ENCODE measurements at places on chromosomes 13 and 19.

- no peak for DNase-seq
These were observed 382.8 kb downstream of the TSHZ3 start for GRCh38 chr19:30966486-30966885.

DNA sequence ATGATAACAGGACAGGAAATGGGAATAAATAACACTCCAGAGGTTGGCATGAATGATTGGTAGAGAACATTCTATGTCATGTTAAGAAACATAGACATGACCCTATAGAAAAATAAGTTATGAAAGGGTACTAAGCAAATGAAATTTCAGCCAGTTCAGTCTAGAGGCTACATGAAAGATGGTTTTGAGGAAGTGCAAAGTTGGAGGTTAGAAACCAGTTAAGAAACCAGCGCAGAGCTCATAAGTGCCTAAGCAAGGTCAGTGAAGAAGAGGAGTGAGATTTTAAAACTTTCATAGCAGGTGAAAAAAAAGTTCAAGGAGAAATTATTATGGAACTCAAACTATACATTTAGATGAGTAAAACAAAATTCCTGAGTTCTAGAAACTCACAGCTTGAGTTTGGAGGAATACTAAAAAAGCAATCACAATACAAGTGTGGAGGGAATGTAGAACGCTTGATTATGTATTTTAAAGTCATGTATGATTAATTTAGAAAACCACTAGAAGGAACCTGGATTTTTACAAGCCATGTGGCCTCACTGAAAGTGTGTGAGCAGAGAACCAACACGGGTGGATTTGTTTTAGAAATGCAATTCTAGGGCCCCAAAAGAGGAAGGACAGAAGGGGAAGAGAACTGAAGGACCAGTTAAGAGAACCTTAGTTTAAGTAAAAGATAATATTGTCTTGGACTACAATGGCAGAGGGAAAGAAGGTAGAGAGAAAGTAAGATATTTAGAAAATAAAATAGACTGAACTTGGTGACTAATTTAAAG is 162.4 kb downstream of the PCDH20 start:
- DNase-seq: no peak

GRCh38 chr13:108968566-108968965 is 339.2 kb downstream of the MYO16 start:
- DNase-seq: no peak

DNA sequence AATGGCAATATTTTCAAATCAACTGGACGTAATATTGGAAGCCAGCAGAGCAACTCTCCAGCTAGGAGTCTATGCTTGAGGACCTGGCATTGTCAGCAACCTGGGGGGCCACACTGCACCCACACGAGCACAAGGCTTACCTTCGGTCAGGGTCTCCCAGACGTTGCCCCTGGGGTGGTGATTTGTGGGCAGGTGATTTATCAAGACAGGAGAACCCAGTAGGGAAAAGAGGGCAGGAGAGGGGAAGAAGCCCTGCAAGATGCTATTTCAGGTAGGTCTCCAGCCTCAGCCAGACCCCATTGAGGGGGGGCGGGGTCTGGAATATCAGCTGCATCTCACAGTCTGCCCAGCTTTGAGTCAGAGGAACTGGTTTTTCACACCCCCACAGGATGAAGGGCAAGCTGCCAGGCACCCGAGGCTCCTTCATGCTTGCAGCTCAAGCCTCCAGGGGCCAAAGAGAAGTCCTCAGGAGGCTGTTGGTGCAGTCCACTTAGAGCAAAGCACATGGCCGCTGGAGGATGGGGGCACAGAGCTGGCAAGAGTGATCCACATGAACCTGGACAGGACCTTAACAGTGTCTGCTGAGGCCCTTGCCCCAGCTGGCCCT is 80.9 kb upstream of the UQCRFS1 start:
- no peak for DNase-seq

GRCh38 chr19:1285737-1286360 is at the start of gene EFNA2:
TSS of gene EFNA2 (plus strand) at chr19:1285873. CDS start at chr19:1286169, 296 bp downstream.
- DNase-seq: no peak

GRCh38 chr19:16454351-16454918 is 17.3 kb downstream of the EPS15L1 start:
- DNase-seq: no peak

- no peak for DNase-seq
These were observed 1.5 kb downstream of the ZNF765 start for GRCh38 chr19:53396525-53396868.

DNA sequence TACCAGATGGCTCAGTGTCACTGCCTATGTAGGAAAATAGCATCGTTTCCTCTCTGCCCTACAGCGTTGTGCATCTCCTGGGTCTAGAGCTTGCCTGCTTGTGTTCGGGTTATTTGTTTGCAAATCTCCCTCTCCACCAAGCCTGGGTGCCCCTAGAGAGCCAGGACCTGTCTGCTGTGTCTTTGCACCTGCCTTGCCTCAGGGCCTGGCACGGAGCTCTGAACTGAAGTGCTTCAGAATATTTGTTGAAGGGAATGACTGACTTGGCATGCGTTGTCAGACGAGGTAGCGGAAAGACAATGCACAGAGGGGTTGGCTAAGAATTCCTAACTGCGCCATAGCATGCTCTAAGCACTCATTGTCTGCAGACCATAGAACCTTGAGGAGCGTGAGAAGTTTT is 263.4 kb downstream of the FGF9 start:
- no peak for DNase-seq

GRCh38 chr19:6103217-6103644 is 7.1 kb downstream of the RFX2 start:
- DNase-seq: no peak

DNA sequence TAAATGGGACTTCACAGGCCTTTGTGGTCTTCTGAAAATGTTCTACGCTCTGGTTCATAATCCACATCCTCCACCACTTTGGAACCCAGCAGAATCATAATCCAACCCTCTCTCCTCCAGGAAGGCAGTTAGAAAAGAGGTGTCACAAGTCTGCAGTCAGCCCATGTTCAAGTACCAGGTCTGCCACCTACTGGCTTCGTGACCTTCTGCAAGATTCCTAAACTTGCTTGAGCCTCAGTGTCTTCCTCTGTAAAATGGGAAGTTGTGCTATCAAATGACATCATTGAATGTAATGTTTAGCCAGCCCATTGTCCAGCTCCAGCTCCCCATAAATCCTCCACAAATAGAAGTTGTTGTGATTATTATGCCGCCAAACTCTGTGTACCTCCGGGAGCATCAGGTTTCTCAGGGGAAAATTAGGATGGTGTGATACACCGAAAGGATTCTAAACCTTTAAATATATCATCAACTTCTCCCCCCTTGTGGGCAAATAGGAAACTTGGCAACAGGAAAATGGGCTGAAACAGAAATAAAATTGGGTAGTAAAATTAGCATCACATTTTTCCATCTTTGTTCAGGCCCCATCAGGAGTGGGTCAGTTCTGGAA is 109.7 kb downstream of the NUFIP1 start:
- DNase-seq: peak; percentile 20

- no peak for DNase-seq
These were observed 6.6 kb upstream of the ZNF492 start for GRCh38 chr19:22627526-22627925.

GRCh38 chr13:84686973-84687372 is 804.7 kb upstream of the SLITRK1 start:
- no peak for DNase-seq

DNA sequence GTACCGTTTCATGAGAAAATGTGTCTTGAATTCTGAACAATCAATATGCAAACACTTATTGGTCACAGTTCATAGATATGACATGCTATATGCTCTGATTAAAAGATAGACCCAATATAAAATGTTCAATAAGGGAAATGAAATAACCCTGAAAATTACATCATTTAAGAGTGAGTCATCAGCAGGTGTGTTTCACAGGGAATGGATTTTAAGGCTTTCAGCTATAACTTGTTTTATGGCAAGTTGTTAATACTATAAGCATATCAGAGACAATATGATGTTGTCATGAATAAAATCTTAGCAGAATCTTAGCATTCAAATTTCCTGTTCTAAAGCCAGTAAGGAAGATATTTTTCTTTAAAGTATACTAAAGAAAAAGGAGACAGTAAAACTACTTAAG is 483.4 kb upstream of the PCDH9 start:
- DNase-seq: no peak

GRCh38 chr19:41804336-41804735 is 7.9 kb downstream of the CEACAM3 start:
- peak; percentile 4 for DNase-seq

- DNase-seq: no peak
These were observed 417.1 kb downstream of the PCDH17 start for GRCh38 chr13:58048670-58049069.

- peak; percentile 15 for DNase-seq
These were observed 31.5 kb downstream of the KLF5 start for GRCh38 chr13:73090116-73090822.

DNA sequence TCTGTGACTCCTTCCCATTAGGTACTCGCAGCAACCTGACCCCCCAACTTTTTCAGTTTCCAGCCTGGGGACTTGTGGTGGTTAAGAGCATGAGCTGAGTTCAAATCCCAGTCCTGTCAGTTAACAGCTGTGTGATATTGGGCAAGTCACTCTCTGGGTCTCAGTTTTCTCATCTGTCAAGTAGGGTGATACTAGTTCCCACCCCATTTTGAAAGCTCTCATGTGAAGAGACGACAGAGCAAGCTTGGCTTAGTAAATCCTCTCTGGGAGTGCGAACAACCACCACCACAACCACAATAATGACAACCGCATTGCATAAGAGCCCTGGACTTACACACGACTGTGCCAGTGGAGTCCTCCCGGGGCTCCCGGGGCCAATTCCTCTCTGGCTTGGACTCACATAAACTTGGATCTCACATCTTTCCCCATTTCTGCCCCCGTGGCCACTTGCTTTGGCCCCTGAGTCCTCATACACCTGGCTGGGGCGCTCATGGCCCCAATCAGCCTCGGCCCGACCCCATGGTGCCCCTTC is 454 bp downstream of the BLVRB start:
- DNase-seq: peak; percentile 53

GRCh38 chr13:47433461-47434005 is 536.7 kb upstream of the HTR2A start:
- DNase-seq: no peak

GRCh38 chr13:35857769-35858168 is 273.4 kb downstream of the DCLK1 start:
- no peak for DNase-seq

- no peak for DNase-seq
These were observed 9.9 kb downstream of the ZNF665 start for GRCh38 chr19:53183146-53183764.

- no peak for DNase-seq
These were observed 19.5 kb downstream of the FAM124A start for GRCh38 chr13:51241720-51242119.

- no peak for DNase-seq
These were observed 164.6 kb downstream of the KLF5 start for GRCh38 chr13:73223372-73223781.
